ENCODE measurements at places on chromosomes 11 and 22.

DNA sequence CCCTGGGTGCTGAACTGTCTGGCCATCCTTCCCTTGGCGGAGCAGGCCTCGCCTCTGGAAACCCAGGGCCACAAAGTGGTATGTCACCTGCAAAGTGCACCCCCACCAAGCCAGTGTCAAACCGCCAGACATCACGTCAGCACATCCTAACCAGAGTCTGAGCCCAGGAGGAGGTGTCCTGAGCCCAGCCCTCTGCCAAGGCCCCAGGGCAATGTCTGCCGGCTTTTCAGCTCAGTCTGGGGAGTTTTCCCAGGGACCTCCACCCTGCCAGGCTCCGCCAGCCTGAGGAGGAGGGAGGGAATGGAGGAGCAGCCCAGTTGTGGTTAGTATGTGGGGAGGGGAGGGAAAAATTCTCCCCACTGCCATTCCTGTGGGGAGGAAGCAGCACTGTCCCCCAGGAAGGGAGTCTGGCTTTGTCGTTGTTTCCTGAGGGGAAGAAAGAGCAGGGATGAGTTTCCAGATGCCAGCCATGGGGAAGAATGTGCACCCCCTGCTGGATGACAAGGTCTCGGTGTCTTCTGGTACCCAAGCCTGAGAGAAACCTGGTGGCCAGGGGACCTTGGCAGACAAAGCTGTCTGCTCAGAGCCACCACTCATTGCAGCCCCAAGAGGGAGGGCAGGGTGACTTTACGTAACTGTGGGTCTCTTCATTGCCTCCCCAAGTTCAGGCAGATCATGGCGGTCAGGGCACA lies 81.4 kb upstream of the CD82 start:
- DNase-seq: no peak

DNA sequence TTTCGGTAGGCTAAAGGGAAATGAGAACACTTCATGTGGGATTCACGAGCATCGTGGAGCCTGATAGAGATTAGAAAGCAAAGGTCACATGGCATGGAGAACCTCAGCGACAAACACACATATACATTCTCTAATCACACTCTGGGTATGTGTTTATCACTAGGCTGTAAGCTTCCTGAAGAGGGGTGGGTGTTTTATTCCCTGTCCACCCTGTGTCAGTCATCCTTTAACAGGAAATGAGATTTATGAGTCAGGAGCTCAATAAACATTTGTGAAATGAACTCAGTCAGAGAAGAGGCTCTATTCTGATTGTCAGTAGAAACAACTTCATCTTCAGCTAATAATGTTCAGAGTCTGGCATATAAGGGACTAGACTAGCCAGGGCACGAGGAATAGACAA lies 71.7 kb upstream of the EIF3M start:
- DNase-seq: no peak

DNA sequence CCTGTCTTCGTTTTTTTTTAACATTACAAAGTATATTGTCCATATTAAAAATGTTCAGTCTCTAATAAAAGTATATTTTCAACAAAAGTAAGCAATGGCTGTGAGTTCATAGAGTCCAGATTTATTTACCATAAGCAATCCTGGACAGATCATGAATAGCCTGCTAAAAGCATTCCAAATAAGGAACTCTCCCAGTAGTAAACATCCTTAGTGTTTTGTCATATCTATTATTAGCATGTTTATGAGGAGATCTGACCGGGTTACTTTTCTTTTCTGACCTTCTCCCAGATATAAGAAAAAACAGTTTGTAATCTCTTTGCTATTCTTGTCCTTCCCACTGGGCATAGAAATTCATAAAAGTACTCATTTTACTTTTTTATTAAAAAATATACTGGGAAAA lies 403.9 kb upstream of the ANO3 start:
- no peak for DNase-seq

GRCh38 chr11:114134870-114135269 lies 75.4 kb downstream of the ZBTB16 start:
- no peak for DNase-seq

- DNase-seq: no peak
Measured at GRCh38 chr22:39731481-39731880, 160.9 kb downstream of the CACNA1I start.

DNA sequence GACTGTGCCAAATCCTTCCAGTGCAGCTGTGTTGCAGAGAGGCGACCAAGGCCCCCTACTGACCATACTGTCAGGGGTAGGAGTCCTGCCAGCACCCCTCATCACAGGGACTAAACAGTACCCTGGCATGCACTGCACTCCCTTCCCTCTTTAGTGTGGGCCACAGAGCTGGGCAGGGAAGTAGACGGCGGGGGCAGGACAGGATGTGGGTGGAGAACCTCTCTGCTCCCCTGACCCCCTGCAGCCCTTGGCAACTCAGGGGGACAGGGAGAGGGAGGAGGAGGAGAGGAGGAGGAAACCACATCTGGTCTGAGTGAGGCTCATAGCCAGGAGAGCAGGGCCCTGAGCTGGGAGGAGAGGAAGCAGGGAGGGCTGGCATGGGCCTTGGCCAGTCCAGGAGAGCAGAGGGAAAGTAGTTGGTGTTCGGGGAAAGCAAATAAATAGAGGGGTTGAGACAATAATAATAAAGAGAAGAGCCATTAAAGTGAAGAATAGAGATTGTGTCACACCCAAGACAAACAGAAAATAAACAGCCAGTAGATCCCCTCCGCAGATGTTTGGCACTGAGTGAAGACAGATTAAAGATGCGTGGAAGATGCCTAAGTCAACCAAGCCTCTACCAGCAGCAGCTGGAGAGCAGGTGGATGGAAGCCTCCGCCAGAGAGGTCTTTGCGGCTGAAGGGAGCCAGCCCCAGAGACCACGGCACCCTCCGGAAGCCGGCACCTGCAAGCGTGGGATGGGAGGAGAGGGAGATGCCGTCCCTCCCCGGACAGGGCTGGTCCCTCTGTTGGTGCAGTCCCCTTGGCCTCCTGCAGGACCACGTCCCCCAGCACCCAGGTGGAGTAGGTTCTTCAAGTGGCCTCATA lies 61.5 kb downstream of the RPUSD4 start:
- no peak for DNase-seq

DNA sequence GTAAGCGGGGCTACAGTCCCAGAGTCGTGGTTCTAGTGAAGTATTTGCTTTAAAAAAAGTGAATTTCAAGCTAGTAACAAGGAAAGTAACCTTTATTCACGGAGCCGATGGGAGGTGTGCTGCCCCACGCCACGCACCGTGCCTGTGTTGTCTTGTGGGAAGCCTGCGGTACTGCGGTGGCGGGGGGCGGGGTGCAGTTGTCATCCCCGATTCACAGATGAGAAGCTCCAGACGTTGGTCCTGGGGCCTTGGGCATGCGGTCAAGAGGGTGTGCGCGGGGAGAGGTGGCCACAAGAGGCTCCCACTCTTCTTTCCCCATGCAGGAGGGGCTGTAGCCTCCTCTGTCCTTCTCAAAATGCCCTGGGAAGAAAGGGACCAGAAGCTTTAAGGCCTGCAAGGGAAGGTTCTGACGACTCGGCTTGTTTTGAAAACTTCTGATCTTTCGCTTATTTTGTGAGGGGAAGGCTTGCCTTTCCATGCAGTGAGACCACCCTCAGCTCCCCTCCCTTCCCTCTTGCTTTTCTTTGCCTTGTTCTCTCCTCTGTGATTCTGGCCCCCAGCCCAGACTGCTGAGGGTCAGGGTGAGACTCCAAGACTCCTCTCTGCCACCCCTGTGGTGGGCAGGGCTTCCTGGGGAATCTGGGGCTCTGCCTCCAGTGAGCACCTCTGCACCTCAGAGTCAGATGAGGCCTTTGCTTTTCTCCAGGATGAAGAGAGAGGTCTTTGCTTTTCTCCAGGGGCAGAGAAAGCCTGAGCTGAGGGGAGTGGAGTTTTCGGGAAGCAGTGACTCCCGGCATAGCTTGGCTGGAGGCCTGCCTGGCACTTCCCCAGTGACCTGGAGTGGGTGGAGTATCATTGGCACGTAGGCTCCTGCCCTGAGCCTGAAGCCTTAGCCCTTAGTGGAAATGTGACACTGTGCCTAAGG lies 6.2 kb downstream of the GLB1L3 start:
- no peak for DNase-seq

GRCh38 chr11:62108971-62109404 lies 14.8 kb upstream of the INCENP start:
- no peak for DNase-seq

GRCh38 chr11:45593992-45594391 lies 71.4 kb downstream of the CHST1 start:
- DNase-seq: no peak
